T-helper 2 cell treated with Interferon-gamma antibody and Interleukin-4, amounts not matched to agents 100 ng/mL and 5 ng/mL, for 36 hours (primary cell): ENCODE measurements at places on chromosomes 5 and 9. TPM values are rescaled to one million over a fixed set of nuclear protein-coding genes. Genes with fewer than 3 reads are reported as not detected.

The TOPORS gene
- total RNA-seq, result 12.0 and 12.4 TPM in 2 replicates

The MZB1 gene
- total RNA-seq, result 61.8 and 65.3 TPM in 2 replicates

The SH3PXD2B gene
- 0.14 and 0.27 TPM in 2 replicates for total RNA-seq

The THBS4 gene
- total RNA-seq, result 0.61 and 0.68 TPM in 2 replicates

The PAEP gene
- not detected in 2 replicates for total RNA-seq

The ANKRD31 gene
- 0.16 and 0.18 TPM in 2 replicates for total RNA-seq

The PCDHB13 gene
- total RNA-seq, result not detected in 2 replicates

The SLIT3 gene
- 0.64 and 0.66 TPM in 2 replicates for total RNA-seq

The TUSC1 gene
- total RNA-seq, result 0.30 and 0.34 TPM in 2 replicates

The ODF2 gene
- total RNA-seq, result 54.3 and 58.6 TPM in 2 replicates

The PHF24 gene
- total RNA-seq, result not detected in 2 replicates
